ENCODE measurements at places on chromosomes 4 and X. TPM values are rescaled to one million over a fixed set of nuclear protein-coding genes. Genes with fewer than 3 reads are reported as not detected.

TECRL gene
- not detected for total RNA-seq

GPRASP3 gene
- 4.3 TPM for total RNA-seq

TLL1 gene
- 4.3 TPM for total RNA-seq

SLC49A3 gene
- total RNA-seq: 14.4 TPM

SUV39H1 gene
- 7.0 TPM for total RNA-seq

NPFFR2 gene
- 0.29 TPM for total RNA-seq

ADRA2C gene
- total RNA-seq: 3.5 TPM

TMEM33 gene
- total RNA-seq: 35.7 TPM

QRFPR gene
- total RNA-seq: 0.66 TPM

ERAS gene
- 0.73 TPM for total RNA-seq

MAGEA12 gene
- total RNA-seq: not detected

DNA sequence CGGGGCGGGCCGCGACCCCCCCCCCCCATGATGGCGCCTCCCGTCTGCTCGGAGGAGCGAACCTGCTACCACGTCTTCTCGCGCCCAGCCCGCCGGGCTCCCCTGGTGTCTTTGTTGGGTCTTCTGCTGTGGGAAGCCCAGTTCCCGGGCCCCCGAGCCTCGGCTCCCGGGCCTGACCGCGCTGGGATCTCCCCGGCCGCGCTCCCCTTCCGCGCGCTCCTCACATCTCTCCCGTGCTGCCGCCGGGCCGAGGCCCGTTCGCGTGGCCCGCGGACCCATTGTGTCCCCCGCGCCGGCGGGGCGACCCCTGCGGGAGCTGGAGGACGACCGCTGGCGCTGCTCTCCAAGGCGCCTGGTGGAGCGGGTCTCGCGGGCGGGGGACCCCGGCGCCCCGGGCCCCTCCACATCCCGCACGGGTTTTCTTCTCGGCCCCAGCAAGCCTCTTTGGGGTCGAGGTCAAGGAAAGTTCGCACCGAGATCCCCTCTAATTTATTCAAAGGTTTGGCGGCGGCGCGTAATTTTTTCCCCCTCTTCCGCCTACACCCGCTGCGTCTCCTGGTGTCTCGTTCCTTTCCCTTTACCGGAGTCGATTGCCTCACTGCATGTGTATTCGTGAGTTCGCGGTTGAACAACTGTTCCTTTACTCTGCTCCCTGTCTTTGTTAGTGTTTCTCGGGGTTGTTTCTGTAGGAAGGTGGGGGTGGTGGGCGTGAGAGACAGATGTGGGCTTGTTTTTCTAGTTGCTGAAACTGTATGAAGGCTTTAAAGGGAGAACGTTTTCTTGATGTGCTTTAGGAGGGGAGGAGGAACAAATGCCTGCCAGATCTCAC, 770 bp downstream of the SMAD1 start:
- DNase-seq: peak; percentile 57

DNA sequence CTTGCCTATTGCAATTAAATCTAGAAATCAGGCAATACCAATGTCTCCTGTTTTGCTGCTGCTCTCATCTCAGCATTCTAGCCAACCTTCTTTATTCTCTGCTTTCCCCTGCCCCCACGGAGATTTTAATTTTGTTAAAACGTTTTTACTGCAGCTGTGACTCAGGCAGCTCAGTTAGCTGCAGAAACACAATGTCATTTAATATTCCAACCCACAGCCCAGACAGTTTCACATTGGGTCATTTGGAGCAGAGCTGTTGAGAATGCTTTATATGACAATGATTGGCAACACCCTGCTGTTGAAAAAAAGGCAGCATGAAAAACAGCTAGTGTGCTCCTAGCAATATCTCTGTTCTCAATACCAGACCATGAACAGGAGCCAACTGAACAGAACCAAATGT, 12.6 kb upstream of the SLC10A4 start:
- DNase-seq: no peak

DNA sequence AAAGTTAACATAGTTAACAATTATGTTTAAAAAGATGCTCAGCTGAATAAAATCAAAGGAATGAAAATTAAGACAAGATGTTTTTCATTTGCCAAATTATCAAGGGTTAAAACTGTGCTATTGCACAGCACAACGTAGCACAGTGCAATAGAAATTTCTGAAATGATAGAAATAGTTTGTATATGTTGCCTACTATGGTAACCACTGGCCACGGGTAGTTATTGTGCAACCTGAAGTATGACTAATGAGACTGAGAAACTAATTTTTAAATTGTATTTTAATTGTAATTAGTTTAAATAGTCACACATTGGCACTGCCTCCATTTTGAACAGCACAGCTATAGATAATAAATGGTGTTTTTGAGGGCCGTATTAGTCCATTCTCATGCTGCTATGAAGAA, 343.1 kb upstream of the FAM241A start:
- no peak for DNase-seq

DNA sequence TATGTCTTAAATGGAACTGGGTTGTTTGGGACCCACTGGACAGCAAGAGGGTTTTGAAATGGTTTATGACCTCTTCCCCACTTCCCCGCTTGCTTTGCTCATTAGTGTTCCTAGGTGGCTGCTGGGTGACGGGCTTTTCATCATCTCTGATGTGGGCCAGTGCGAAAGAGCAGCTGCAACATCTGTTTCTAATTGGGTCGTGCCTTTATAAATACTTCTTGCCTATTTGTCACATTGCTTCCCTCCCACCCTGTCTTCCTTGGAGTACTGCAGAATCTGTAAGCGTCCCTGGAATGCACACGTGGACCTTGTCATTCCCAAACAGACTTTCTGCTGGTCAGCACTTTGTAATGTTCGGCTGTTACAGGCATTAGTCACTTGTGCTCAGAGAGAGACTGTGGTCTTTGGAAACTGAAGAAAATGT, 35.2 kb downstream of the SEPTIN11 start:
- DNase-seq: no peak

DNA sequence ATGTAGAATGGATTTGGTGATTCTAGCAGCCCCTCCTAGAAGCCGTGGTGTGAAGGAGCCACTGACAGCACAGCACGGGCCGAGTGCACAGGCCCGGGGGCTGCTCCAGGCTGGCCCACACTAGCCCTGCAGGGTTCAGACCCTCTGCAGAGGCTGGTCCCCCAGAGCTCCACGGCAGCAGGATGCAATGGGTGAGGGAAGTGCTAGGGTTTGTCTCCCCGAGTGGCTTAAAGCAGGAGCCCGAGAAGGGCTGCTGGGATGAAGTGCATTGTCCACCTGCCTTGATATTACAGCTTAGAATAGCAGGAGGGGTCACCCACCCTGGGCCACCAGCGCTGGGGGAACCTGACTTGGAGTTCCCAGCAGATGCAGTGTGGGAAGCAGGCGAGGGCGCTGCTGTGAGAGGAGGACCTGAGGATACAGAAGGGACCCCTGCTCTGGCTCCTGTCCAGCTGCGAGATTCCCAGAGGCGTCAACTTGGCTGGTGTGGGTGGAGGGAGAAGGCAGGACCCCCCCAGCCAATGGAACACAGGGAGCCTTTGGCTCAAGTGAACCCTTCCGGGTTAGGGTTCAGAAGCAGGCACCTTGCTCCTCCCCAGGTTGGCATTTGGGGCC, 30.0 kb downstream of the WDR1 start:
- no peak for DNase-seq

GRCh38 chr4:26583538-26583864, 383 bp upstream of the TBC1D19 start:
- no peak for DNase-seq

DNA sequence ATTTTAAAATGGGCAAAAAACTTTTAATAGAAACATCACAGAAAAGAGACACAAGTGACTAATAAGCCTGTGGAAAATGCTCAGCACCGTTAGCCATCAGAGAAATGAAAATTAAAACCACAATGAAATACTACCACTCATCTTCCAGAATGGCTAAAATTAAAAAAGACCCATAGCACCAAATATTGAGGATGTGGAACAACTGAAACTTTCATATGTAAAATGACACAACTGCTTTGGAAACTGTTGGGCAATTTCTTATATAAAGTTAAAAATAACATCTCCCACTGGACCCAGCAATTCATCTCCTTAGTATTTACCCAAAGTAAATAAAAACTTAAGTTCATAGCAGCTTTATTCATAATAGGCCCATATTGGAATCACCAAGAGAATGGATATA, 94.2 kb downstream of the TENM3 start:
- DNase-seq: no peak

DNA sequence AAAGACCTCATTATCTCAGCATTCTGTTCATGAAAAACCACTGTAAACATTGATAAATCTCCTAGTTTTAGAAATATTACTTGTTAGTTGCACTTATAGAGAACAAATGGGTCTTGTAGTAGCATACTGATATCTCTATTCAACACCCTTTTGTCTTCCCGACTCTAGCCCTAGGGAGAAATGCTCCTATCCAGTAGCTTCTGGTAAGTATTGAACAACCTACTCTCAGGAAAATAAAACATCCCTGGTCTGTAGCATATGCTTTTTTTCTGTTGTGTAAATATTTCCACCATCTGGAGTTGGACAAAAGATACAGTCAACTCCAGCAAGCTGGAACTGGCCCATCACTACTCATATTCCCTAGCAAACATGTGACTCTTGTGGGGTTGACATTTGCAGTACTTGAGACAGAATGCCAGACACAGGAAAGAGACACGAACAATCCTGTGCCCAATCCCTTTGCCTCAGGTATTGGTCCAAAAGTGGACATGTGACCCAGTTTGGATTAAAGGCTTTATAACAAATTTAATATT, 188.2 kb downstream of the GC start:
- DNase-seq: no peak

DNA sequence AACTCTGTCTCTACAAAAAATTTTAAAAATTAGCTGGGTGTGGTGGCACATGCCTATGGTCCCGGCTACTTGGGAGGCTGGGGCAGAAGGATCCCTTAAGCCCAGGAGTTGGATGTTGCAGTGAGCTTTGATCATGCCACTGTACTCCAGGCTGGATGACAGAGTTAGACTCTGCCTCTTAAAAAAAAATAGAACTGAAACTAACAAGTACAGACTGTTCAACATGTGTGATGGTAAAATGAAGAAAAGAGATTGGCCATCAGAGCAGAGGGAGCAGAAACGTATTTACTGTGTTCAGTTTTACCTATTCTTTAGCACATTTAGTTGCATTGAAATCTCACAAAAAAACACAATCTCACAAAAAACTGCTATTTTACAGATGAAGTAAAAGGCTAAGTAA, 77.9 kb upstream of the NAP1L5 start:
- DNase-seq: no peak

DNA sequence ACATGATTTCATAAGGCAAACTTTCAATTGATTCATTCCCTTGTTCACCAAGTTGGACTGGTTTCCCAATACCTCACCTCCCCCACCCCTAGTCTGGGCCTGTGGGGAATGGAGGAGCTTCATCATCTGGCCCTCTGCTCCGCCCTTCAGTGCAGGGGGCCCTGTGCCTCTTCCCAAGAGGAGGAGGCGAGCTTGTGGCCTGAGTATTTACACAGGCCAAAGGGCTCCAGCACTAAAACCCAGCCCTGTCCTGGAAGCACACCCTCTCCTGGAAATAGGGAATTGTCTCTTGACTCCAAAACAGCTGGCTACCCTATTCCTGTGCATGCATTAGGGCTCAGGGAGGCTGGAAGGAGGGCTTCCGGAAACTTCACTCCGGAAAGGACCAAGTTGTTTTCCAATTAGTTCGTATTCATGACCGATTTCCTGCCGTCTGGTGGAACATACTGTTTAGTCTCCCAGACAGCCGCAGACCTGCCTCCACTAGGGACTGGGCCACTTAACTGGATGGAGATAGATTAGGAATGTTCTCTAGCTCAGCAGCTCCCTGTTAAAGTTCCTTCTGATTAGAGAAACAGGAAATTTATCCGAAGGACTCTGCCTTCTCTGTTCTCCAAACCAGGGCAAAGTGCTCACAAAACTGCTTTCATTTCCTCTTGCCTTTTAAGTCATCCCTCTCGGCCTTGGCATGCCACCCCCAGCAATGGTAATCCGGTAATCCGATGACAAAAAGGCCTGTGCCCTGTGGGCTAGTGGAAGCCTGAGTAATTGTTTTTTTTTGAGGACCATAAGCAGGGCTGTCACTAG, 5.8 kb downstream of the SRPX2 start:
- no peak for DNase-seq

DNA sequence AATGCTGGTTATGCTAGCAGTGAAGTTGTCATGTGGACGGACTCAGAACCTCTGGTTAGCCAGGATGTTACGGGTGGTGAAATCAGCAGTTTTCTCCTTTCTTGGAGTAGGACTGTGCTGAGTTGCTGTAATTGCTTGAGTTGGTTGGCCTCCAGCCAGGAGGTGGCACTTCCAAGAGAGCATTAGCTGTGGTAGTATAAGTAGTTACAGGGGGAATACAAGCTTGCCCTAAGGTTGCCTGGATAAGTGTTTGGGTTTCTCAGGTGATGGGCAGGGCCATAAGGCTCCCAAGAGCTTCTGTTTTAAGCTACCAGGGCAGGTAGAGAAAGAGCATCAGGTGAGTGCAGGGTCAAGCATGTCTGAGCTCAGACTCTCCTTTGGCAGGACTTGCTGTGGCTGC, 103.0 kb downstream of the ZNF518B start:
- no peak for DNase-seq

- DNase-seq: no peak
These were observed 146.1 kb downstream of the COL25A1 start for GRCh38 chr4:109156356-109156755.

- DNase-seq: no peak
These were observed 11.5 kb downstream of the DNAJB14 start for GRCh38 chr4:99934891-99935290.

- peak; percentile 46 for DNase-seq
These were observed 626 bp downstream of the JADE3 start for GRCh38 chrX:46912603-46913491.

DNA sequence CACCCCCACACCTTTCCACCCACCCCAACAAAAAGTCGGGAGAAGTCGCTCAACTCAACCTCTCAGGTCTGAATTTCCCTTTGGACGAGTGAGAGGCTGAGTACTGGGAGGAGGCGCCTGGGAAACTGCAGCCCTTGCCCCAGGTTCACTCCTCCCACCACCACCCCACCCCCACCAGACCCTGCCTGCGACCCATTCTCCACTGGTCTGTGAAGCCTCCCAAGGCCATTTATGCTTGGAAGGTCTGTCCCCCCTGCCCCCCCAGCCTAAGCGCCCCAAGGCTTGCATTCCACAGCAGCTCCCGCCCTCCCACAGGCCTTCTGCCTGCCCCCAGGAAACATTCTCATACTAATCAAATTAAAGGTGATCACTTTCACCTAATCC, 27.2 kb downstream of the ELF4 start:
- no peak for DNase-seq

GRCh38 chr4:120694973-120695372, 227.6 kb downstream of the PRDM5 start:
- no peak for DNase-seq
